ENCODE measurements at places on chromosomes 16 and 17.

GRCh38 chr16:17939122-17939536, 397.4 kb downstream of the NPIPA8 start:
- DNase-seq = no peak

GRCh38 chr16:88497561-88498462, 44.7 kb downstream of the ZFPM1 start:
- no peak for DNase-seq

GRCh38 chr17:81070541-81071246, 35.7 kb downstream of the BAIAP2 start:
- no peak for DNase-seq

DNA sequence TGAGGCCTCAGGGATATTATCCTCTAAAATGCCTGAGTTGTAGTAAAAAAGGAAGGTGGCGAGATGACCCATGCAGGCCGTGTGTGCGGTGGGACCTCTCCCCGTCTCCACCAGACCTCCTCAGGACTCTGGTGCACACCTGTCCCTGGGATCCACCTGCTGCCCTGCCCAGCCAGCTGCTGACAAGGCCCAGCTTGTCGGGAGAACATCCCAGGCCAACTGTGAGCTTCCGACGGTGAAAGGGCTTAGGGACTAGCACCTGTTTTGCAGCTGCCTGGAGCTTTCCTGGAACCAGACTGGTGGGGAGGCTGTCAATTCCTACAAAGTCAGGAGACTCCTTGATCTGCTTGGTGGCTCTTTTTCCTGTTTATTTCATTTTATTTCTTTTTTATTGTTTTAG, 11.6 kb downstream of the IL34 start:
- no peak for DNase-seq

- no peak for DNase-seq
Measured at GRCh38 chr17:58317421-58318064, 11.1 kb downstream of the TSPOAP1 start.
